ENCODE measurements at places on chromosomes 1 and 21.

GRCh38 chr1:74842726-74843125 is 109.8 kb downstream of the TYW3 start:
- DNase-seq, result no peak

GRCh38 chr1:6154525-6155319 is 25.4 kb downstream of the CHD5 start:
- DNase-seq, result no peak

DNA sequence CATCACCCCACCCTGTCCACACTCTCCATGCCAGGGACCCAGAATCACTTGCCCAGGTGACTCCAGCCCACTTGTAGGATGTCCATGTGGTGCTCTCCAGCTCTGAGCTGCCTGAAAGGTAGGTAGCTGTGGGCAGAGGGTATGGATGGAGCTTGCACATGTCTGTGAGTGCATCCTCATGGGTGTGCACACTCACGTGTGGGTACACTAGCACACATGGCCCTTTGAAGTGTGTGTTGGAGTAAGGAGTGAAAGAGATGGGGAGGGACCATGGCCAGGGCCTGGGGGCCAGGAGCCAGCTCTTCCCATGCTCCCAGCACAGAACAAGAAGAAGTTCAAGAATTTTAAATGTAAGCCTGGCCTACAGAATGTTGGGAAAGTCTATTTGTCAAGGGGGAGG is 50.2 kb downstream of the CCDC185 start:
- DNase-seq, result no peak

DNA sequence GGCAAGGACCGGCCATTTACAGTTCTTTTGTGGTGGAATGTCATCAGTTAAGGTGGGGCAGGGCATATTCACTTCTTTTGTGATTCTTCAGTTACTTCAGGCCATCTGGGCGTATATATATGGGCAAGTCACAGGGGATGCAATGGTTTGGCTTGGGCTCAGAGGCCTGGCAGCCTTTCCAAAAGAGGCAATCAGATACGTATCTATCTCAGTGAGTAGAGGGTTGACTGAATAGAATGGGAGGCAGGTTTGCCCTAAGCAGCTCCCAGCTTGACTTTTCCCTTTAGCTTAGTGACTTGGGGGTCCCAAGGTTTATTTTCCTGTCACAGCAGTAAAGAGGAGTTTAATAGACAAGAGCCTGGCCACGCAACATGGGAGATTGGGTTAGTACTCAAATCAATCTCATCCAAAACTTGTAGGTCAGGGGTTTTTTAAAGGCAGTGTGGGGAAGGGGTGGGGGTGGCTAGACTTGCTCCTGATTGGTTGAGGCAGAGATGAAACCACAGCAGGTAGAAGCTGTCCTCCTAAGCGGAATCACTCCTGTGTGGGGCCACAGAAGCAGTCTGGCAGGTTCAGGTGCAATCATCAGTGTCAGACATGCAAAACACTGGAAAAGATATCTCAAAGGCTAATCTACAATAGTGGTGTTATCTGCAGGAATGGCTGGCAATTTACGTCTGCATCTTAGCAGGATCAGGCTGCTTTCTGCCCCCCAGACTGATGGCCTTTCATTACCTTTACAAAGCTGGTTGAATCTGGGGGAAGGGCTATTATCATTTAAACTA is 112.9 kb downstream of the TLR5 start:
- DNase-seq, result no peak

DNA sequence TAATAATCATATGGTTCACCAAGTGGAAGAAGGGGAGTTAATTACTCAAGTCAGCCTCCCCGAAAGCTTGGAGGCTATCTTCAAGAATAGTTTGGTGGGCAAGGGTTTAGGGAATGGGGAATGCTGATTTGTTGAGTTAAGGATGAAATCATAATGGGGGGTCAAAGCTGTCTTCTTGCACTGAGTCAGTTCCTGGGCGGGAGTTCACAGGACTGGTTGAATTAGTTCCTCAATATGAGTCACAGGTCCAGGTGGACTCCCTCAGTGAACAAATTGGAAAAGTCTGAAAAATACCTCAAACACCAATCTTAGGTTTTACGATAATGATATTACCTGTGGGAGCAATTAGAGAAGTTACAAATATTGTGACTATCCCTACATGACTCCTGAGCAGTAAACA is 115.2 kb upstream of the COA6 start:
- DNase-seq, result no peak

- peak; percentile 41 for DNase-seq
These were observed 6.2 kb downstream of the SLC2A1 start for GRCh38 chr1:42952303-42953001.

DNA sequence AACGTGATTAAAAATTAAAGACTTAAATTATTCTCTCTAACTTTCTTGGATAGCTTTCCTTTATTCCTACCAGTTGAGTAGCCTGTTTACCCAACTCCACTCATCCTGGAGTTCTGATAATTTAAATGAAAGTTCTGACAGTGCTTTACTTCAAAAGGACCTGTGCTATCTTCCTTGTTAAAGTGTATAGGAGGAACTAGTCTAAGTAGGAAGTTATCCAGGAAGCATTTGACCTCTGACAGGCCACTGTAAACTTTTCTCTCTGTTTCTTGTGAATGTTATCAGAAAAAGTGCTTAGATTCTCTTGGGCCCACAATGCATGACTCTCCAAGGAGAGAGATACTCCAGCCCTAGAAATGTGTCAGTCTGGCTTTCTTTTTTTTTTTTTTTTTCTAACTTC is 9.2 kb downstream of the UAP1 start:
- DNase-seq, result no peak

DNA sequence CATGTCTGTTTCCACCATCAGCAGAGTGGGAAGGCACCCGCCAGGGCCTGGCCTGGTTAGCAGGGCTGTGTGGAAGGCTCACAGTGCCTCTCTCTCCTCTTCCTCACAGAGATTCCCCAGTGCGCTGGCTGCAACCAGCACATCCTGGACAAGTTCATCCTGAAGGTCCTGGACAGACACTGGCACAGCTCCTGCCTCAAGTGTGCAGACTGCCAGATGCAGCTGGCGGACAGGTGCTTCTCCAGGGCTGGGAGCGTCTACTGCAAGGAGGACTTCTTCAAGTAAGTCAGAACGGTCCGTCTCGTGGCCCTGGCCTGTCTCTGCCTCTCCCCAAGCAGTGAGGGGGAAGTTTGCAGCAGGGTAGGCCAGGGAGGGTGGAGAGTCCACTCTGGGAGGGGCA is 18.1 kb downstream of the LHX4 start:
- DNase-seq, result no peak

GRCh38 chr1:220335668-220336067 is 63.4 kb upstream of the RAB3GAP2 start:
- DNase-seq, result no peak

DNA sequence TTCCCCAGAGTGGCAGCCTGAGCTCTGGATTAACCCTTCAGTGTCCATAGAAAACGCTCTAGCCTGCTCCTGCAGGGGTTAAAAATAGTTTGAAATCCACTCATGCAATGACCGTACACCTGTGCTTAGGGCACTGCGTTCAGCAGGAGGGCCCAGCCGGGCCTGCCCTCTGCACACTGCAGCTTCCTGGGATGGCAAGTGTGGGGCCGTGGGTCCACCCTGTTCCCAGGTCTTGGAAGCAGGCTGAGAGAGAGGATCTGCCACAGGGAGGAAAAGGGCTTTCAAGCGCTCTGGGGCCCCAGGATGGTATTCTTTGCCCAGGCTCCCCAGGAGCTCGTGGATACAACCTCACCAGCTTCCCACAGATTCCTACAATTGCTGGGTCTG is 1.5 kb upstream of the S100B start:
- DNase-seq, result no peak

DNA sequence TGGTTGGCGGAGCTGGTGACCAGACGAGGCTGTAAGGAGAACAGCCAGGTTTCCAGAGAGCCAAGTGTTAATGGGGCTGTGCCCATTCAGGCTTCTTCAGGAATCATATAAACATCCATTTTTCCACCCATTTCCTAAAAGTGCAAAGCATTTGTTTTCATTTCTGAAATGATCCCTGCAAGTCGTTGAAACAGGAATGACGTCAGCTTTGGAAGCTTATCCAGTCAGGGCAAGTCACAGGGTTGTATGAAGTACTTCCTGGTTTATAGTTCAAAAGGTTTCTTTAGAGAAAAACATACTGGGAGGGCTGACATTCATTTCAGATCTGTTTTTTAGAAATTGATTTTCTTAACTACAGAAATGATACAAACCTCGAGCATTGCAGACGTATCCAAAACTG is 29.2 kb downstream of the IGSF5 start:
- DNase-seq, result no peak

DNA sequence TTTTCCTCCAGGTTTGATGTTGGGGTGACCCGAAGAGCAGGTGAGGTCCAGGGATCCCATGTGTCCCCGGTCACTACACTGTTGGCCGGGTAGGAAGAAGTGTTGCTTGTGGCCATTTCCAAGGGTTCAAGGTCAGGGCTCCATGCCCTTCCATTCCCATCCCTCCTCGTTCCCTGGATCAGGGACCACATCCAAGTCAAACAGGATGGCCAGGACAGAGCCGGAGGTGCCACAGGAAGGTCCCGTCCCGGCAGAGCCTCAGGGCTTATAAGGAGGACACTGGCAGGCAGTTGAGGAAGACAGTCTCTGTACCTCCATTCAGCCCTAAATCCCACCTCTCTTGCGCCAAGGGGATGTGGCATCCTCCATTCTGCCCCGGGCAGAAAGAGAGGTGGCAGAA is 22.0 kb upstream of the FAM131C start:
- DNase-seq, result no peak

Measured in GM12891 (cell line).